Aorta (tissue), 5 donors: ENCODE measurements at places on chromosomes 2 and 18.
A peak's percentile ranks its signal among the peaks of the same experiment; 100 is the strongest.

GRCh38 chr2:120737340-120738101, 1.9 kb downstream of the GLI2 start:
- no peak for DNase-seq

GRCh38 chr2:109066501-109066900, 62.5 kb upstream of the SH3RF3 start:
- no peak for DNase-seq

DNA sequence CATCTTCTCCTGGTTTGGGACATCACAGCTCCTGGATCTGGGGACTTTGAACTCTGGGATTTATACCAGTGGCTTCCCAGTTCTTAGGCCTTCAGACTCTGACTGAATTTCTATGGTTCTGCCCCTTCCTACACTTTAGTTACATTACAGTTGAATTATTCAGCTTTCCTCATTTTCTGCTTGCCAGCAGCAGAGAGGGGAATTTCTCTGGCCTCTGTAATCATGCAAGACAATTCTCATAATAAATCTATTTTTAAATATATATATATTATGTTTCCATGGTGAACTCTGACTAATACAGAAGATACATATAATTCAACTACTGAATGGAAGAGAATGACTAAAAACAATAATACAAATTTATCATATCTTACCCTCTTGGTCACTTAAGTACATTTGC, 1478.6 kb upstream of the ACVR2A start:
- DNase-seq = no peak

DNA sequence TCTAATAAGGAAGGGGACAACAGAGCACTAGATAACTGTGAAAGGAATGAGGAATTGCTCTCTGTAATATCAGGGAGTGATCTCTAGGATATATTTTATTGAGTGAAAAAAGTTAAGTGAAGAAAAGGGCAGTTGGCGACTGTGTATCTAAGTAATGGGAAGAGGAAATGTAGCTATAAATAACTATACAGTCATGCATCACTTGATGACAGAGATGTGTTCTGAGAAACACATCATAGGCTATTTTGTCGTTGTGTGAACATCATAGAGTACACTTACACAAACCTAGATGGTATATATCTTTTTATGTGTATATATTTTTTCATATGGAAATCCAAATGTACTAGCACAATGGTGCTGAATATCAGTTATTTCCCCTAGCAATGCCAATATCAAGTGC, 329.3 kb downstream of the TXNL1 start:
- no peak for DNase-seq

GRCh38 chr2:46724107-46724506, 191.5 kb downstream of the MCFD2 start:
- no peak for DNase-seq

GRCh38 chr18:3115447-3116030, 102.6 kb upstream of the LPIN2 start:
- DNase-seq = no peak

DNA sequence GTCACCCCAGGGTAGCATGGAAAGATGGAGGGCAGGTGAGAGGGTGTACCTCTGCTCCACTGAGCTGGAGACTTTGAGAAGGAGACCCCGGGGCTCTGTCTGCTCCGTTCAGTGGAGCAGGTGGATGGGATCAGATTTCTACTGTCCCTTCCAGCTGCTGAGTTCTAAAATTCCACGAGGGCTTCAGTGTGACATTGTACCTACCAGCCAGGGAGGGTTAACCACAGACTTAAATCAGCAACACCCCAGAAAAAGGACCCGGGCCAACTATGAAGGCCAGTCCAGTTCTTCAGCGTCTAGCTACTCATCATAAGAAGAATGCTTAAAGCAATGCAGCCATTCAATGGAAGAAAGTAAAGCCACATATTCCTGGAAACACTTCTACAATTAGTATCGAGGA, 23.8 kb downstream of the STAT1 start:
- no peak for DNase-seq

DNA sequence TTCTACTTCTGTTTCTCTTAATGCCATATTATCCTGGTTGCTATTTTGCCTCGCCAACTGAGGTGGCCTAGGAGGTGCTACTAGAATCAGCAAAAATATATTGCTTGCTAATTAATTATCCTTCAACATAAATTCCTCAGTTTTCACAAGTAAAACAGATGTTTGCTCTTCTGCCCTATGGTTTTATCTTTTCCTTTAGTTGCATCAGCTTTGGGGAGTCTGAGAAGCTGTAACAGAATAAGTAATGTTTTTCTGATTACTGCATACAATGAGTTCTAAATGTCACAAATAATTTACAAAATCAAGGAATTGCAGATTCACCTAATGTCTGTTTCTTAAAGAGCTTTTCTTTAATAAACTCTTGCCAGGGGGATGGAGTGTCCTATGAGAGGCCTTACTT, 36.7 kb downstream of the GULP1 start:
- DNase-seq = no peak

DNA sequence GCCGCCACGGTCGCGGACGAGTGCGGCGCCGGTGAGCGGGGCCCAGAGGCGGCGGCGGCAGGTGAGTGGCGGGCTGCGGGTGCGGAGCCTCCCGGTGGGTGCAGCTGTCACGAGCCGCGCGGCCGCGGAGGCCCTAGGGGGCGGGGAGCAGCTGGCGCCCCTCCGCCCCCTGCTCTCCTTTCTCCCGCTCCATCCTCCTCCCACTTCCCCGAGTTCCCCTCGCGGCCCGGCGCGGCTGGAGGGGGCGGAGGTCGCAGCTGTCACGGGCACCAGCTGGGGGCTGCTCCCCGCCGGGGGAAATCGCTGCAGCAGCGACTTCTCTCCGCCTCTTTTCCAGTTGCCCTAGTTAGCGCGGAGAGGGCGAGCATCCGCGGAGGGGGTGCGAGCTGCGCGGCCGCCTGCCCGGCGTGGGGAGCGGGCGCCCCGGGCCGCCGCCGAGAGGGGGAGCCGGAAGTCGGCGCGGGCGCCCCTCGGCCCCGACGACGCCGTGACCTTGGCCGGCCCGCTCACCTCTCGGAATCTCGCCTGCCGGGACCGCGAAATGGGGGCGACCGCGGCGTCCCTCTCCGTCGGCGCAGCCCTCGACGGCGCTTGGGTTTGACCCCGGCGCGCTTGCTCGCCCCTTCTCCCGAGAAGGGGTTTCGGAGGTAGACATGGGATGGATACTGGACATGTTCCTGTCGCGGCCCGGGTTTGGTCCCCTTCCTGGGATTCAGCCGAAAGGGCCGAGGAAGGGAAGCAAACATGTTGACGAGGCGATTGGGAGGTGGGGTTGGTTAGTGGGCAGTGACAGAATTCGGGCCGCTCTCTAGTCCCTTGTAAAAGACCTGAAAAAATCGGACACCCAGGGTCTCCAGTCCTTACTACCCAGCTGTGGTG, 727 bp downstream of the NCOA1 start:
- peak; percentile 86 for DNase-seq

DNA sequence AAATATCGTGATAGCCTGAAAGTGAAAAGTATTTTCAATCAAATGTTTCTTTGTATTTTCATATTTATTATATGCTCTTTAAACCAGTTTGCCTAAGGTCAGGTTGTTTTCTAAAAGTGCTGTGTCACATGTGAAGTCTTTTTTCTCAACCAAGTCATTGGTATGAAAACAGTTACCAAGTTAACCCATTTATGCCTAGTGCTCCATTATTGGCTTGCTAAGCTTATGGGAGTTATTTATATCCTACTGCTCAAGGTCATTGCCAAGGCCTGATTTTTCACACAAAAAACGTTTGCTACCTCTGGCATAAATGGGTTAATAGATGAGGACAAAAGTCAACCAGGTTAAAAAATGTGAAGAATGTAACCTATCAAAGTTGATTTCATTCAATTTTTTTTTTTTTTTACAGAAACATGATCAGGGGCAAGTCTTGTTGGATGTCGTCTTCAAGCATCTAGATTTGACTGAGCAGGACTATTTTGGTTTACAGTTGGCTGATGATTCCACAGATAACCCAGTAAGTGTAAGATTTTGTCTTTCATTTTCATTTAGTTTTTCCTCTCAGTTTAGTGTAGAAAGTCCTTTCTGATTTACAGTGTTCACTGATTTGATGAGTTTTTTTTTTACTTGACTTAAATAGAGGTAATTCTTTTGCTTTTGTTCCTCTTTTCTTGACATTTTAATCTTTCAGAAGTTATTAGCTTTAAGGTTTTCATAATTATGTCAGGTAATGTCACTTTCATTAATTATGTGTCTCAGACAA, 102.6 kb downstream of the PTPN4 start:
- no peak for DNase-seq

GRCh38 chr18:29172756-29173067, 995.8 kb upstream of the CDH2 start:
- no peak for DNase-seq

DNA sequence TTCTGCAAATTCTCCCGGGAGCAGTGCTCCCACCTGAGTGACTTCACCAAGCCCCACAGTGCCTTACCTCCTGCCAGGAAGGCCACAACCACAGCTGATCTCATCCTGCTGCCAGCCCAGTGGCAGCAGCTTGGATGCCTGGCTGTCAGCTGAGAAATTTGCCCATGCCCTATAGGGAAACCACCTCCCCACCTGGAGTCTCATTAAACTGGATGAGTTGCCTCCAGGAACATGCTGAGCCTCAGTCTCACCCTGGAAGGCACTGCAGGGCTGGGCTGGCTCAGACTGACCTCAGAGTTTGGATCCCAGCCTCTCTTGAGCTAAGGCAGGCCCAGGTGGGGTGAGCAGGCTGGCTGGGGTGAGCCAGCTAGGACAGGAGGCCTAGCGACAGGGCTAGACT, 23.3 kb downstream of the REEP1 start:
- no peak for DNase-seq

DNA sequence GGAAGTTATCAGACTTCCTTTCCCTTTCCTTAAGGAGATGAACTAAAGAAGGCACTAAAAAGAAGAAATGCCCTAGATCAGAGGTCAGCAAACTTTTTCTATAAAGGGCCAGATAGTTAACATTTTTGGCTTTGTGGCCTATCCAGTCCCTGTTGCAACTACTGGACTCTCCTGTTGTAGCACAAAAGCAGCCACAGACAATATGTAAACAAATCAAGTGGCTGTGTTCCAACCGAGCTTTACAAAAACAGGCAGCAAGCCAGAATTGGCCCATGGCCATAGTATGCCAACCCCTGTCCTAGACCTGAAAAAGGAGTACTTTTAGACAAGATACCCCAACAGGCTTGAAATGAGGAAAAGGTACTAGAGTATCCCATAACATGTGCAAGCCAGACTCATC, 10.9 kb downstream of the NHEJ1 start:
- no peak for DNase-seq

GRCh38 chr2:38740851-38741731, 10.1 kb downstream of the SRSF7 start:
- peak; percentile 77 for DNase-seq

- no peak for DNase-seq
These were observed 226.1 kb upstream of the CCDC68 start for GRCh38 chr18:55185391-55185790.

DNA sequence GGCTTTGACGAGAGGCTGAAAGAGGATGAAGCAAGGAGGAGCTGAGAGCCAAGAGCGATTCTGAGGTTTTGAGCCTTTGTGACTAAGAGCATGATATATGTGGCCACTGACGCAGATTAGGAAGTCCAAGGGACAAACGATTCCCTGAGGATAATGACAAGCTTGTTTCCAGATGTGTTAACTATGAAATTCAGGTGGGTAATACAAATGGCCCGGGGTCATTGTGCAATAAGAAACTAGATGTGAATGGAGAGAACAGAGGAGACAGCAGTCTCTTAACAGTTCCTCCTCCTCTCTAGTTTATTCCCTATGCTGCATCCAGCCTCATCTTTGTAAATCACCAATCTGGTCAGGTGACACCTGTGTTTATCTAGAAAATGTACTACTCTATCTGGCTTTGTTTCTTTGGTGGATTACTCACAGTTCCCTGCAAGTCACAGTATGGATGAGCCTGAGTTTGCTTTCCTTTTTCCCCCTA, 84.2 kb downstream of the SOCS6 start:
- DNase-seq = no peak

DNA sequence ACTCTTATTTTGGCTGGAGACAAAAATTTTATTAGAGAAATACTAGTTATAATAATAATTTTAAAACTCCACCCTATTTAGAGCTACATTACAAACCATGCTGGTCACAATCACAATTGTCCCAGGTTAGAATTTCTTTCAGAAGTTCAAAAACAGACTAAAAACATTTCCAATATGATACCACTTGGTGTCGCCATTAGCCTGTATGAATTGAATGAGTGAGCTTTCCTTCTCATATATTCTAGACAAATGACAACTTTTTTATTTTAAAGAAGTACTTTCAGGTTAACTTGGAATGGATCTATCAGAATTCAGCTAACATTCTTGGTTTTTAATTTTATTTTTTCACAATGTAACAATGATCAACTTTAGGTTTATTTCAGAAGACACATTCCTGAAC, 48.0 kb downstream of the SERPINB8 start:
- no peak for DNase-seq

DNA sequence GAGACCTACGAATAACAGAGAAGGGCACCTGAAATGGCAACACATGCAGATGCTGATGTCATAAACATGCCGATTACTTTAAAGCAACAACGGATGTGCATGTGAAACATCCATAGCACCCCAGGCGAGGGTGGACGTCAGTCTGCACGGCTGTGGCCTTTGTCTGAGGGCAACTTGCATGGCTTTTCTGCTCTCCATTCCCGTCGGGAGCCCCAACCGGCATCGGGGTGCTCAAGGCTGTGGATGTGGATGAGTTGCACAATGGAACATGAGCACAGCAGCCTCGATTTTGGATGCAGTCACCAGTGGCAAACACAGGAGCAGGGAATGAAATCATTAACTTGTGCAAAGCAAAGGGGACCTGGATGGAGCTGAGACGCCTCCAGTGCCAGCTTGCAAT, 298.2 kb upstream of the SALL3 start:
- no peak for DNase-seq

DNA sequence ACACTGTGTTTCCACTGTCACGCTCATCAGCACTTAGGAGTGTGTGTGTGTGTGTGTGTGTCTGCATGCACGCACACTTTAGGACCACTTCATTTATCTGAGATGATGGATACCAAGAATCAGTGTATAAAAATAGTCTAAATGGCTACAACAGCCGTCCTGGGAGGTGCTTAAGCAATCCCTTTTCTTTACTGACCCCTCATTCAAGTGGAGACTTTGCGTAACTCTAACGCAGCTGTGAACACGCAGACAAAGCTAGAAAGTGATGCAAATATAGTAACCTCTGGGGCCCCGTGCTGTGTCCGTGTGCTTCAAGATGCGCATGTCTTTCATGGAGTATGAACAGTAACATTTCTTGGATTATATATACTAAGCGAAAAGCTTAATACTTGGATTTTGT, 40.4 kb upstream of the RBM44 start:
- no peak for DNase-seq
